ENCODE measurements at places on chromosomes 3 and 15. TPM values are rescaled to one million over a fixed set of nuclear protein-coding genes. Genes with fewer than 3 reads are reported as not detected.
A peak's percentile ranks its signal among the peaks of the same experiment; 100 is the strongest.

SYNPR gene
- total RNA-seq: not detected

MYRIP gene
- total RNA-seq: 9.2 TPM

LYZL4 gene
- total RNA-seq: not detected

RARB gene
- total RNA-seq: 3.8 TPM

NIT2 gene
- total RNA-seq: 9.4 TPM

ZXDC gene
- total RNA-seq: 11.4 TPM

FHIT gene
- 2.0 TPM for total RNA-seq

AGBL1 gene
- total RNA-seq: not detected

- DNase-seq: no peak
These were observed 61.4 kb downstream of the CD47 start for GRCh38 chr3:108029466-108029865.

DNA sequence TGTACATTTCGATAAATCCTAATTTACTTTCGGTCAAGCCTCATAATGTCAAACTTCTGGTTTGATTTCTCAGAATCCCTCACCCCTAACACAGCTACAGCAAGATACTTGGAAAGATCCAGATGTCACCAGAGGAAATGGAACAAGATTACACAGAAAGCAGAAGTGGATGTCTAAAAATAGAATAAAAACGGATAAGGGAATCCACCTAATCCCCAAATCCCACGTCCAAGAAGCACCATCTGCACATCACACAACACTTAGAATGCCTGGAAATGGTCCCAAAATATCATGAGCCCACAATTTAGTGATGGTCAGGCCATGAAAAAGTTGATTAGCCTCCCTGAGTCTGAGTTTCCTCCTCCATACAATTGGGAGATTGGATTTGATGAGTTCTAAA is 61.7 kb downstream of the AGTR1 start:
- no peak for DNase-seq

DNA sequence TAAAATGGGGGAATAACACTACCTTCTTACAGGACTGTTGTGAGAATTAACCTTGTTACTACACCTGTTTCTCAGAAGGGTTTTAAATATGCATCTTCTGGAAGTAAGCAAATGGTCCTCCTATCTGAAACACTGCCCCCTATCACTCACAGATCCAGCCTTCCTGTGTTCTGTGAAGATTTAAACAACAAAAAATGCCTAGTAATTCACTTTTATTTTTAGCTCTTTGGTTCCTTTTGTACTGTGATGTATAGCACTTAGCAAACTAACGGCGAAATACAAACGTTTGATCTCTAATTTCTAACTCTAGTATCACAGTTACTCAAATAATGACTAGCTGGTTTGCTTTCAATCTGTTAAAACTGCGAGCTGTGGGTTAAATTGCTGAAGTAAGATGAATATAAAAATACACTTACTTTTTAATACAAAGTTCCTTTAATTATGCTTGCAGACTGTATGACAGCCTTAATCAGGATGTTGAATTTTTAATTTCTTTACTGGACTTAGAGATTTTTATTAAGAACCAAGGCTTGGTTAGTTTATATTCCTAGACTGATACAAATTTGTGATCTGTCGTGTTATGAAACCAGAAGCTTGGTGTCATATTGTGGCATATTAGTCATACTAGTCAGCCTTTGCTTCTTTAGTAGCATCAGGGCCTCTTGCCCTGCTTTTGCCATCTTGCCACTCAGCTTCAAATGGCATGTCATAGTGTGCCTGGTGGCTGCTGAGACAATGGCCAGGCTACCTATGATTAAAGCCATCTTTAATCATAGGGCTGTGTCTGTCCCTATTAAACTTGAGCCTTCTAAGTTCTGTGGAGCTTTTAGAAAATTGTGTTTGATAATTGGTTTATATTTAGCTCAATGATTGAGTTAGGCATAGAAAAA is 9.2 kb downstream of the EIF3J start:
- DNase-seq: no peak

GRCh38 chr15:99143655-99144610 is 39.1 kb downstream of the SYNM start:
- no peak for DNase-seq

- no peak for DNase-seq
These were observed 121.6 kb downstream of the TMEM108 start for GRCh38 chr3:133159498-133160475.

GRCh38 chr15:92899948-92900730 is at the start of gene CHD2:
Gene CHD2 (plus strand): TSS chr15:92900324. CDS start chr15:92901238, 914 bp downstream.
- peak; percentile 78 for DNase-seq

- peak; percentile 58 for DNase-seq
These were observed 609 bp downstream of the GOLGA8A start for GRCh38 chr15:34436956-34437442.

DNA sequence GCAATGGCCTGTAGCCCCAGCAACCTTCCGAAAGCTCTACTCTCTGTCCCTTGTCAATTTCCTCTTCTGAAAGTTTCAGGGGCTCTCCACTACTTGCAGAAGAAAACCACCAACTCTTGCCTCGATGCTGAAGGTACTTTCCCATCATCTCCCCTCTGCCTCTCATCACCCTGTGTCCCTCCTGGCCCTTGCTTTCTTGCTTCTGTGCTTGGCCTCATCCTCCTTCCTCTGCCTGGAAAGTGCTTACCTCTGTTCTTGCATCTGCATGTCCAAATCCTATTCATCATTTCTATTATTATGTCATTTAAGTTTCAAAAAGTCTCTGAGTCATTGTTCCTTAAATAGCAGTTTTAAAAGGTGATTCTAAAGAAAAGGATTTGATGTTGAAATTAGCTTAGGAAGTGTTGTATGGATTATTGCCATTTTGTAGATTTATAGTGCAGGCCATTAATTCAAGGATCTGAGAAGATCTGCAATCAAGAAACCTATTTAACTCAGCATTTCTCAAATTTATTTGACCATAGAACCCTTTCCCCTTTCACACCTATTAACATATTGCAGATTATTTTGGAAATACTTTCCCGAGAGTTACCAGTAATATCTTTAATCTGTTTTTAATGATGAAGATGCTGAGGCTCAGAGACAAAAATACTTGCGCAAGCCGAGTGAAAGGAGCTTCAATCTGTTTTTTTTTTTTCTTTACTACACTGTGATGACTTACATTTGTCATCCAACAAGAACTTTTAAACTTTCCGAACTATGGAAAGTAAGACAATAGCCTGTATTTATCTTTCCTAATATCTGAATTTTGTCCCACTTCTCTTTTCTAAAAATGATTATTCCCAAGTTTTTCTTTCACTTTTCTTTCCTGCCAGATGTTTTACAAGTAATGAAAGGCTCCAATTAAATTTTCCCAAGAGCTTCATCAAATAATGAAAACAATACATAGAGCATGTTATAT is 22.3 kb upstream of the CFAP161 start:
- DNase-seq: no peak

- DNase-seq: no peak
These were observed 199.7 kb downstream of the TNIK start for GRCh38 chr3:171260466-171260865.

GRCh38 chr3:197345390-197345789 is 47.0 kb upstream of the DLG1 start:
- no peak for DNase-seq

DNA sequence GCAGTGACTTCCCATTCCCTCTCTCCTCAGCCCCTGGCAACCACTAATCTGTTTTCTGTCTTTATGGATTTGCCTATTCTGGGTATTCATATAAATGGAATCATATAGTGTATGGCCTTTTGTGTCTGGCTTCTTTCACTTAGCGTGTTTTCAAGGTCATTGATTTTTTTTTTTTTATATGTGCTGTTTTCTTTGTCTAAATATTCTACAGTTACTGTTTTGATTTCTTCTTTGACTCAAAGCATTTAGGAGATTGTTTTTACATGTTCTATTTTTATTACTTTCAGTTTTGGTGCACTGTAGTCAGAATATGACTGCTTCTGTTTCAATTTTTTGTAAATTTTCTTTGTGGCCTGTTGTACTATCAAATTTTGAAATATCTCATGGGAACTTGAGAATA is 71.9 kb upstream of the RNU6-1 start:
- DNase-seq: no peak

GRCh38 chr15:67065531-67066005 is at the start of gene SMAD3:
Gene SMAD3 (plus strand): TSS chr15:67065602. CDS start chr15:67066155, 553 bp downstream.
- DNase-seq: peak; percentile 75

DNA sequence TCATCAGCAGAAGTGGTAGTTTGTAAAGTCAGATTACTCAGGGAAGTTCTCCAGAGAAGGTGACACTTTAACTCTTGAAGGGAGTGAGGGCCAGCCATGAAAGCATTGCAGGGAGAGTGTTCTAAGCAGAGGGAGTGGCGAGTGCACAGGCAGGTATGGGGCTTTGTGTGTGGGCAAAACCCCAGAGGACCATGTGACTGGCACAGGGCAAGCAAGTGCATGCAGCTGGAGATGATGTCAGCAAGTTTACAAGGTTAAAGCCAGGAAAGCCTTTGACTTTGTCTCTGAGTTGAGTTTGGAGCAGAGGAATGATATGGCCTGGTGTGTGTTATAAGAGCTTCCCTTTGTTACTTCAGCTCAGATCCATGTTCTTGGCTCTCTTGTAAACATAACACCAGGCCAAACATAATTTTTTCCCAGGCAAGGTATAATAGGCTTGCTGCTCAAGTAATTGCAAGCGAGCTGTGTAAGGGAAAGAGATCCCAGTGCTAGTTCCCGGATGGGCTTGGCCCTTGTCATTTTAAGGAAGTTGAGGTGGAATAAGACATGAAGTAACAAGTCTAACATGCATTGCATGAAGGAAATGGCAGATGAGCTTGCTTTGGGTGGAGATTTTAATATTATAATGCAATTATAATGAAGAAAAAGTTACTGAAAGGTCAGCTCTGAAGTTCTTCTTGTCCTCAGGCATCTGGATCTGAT is 341.1 kb upstream of the LRRC3B start:
- DNase-seq: no peak

DNA sequence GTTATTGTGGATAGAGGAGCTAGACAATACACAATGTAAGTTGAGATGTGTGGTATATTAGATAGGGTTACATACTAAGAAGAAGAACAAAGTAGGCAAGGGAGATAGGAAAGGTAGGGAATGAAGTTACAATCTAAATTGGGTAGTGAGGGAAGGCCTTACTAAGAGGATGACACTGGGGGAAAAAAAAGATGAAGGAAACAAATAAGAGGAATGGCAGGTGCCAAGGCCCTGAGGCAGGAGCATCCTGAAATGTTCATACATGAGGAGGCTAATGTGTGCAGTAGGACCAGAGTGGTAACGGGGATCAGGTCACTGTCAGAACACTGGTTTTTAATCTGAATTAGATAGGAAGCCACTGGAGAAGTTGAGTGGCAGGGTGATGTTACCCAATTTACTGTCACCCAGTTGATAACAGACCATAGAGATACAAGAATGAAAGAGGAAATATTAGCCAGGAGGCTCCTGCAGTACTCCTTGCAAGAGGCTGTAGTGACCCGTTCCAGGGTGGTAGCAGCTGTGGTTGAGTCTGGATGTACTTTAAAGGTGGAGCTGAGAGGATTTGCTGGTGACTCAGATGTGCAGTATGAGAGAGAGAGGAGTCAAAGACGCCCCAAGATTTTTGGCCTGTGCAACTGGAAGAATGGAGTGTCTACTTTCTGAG is 14.4 kb downstream of the RTP1 start:
- DNase-seq: no peak

DNA sequence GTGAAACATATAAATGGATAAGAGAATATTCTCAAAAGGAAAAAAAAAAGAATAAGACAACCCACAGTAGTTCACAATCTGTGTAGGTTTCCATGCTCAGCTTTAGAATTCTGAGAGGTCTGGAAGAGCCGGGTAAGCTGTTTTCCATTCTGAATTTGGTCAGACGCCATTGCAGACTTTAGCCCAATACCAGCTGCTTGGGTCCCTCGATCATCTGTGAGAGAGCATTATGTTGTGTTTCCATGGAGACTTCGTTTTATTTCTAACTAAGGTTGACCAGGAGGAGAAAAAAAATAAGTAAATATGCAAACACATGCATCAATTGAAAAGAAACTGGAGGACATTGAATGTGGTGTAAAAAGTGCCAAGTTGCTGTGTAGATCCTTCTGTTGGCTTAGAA is 25.5 kb downstream of the KCNAB1 start:
- DNase-seq: no peak

- DNase-seq: no peak
These were observed 247.4 kb upstream of the SATB1 start for GRCh38 chr3:18672561-18672960.

DNA sequence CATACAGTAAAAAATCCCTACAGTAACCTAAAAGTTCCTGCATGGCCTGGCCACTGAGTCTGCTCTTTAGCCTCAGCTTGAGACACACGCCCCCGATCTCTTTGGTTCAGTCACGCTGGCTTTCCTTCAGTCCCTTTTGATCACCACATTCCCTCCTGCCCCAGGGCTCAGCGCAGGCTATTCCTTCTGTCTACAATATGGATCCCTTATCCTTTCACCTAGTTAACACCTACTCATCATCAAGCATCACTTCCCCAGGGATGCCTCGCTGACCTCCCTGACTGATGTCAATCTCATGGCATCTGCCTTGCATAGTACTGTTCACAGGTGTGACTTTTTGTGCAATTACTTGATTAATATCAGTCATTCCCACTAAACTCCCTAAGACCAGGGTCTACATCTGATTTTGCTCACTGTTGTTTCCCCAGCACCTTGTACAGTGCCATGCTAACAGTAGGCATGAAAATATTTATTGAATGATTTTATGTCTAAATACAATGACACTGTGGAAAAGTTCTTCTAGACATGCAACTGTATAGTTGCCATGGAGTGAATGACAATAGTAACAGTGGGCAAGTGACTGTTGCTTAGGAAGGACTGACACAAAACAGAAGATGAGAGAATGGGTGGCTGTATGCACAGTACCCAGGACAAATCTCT is at the start of gene SNTN:
TSS of gene SNTN (plus strand) at position 610 of the 660 bp plus-strand sequence. CDS start at position 623, 13 bp downstream.
- DNase-seq: no peak

- no peak for DNase-seq
These were observed 509.6 kb downstream of the IGSF11 start for GRCh38 chr3:118525077-118525476.

GRCh38 chr15:96051598-96051997 is 278.9 kb upstream of the NR2F2 start:
- DNase-seq: no peak

GRCh38 chr3:29587340-29587739 is 306.5 kb downstream of the RBMS3 start:
- DNase-seq: no peak

DNA sequence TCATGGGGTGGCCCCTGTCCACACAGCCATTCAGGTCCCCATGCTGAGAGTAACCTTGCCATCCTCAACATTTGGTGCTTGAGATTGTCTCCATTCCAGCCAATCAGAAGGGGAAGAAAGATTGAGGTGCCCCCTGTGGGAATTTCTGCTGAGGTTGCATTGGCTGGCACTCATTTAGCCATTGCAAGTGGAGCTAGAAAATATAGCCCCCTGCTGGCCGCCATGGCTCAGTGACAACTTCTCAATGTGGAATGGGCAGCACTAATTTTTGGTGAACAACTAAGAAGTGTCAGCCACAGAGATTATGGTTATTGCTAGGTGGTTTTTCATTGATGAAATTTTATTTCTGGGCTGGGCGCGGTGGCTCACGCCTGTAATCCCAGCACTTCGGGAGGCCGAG is 22.0 kb downstream of the COL6A6 start:
- peak; percentile 52 for DNase-seq

GRCh38 chr3:152524198-152525140 is 255.7 kb downstream of the MBNL1 start:
- DNase-seq: peak; percentile 67

GRCh38 chr15:66907826-66908743 is 157.3 kb upstream of the SMAD3 start:
- no peak for DNase-seq

GRCh38 chr15:64235552-64235951 is 72.7 kb upstream of the PPIB start:
- DNase-seq: no peak
